ENCODE measurements at places on chromosomes 6 and 20.

DNA sequence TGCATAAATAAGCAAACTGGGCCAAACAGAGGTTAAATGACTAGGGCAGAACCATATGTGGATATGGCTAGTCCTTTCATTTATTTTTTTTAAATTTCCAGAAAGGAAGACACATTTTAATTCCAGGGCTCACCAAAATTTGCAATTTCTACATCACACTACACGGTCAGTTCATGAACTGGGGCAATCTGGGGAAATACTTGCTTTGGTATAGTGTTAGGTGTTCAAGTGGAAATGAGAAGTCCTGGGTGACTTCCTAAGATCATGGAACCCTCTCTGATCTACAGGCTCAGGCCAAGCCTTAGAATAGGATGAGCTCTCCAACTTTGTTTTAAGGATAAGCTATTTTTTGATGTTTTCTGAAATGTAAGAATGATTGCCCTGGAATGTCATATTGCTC lies 128.6 kb upstream of the SPACA1 start:
- no peaks in the 10 kb centered on the region for H3K4me1 ChIP-seq
- no peak for DNase-seq
- no peaks in the 10 kb centered on the region for H3K27me3 ChIP-seq

GRCh38 chr6:125046107-125046925 lies 84.1 kb downstream of the RNF217 start:
- H3K27ac ChIP-seq, result no peak overlapping the region
- H3K4me1 ChIP-seq, result no peaks in the 10 kb centered on the region
- no peaks in the 10 kb centered on the region for H3K36me3 ChIP-seq
- no peaks in the 10 kb centered on the region for H3K27me3 ChIP-seq
- DNase-seq, result no peak
- no peak overlapping the region for H3K4me3 ChIP-seq

DNA sequence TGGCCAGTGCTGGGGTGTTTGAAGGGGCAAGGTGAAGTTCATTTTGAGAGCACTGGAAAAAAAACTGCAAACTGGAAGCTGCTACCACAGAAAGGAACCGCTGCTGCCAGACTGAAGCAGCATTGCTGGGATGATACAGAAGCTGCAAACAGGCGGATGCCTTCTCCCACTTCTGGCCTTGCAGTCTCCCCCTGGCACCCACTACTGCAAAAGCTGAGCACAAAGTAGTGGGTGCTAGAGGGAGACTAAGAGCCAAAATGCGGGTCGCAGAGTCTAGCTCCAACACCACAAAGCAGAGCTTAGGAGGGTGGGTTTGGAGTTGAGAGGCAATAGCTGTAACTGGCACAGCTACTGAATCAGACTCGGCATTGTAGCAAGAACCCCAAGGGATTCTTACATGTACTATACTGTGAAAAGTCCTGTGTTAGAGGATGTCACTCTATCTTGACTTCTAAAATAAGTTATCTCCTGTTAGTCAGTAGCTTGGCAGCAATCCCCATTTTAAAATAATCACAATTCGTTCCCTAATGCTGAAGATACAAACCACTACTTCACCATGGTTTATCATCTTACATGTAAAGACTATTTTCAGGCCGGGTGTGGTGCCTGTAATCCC lies 44.0 kb upstream of the COL21A1 start:
- no peaks in the 10 kb centered on the region for H3K27me3 ChIP-seq
- H3K36me3 ChIP-seq, result no peaks in the 10 kb centered on the region
- no peaks in the 10 kb centered on the region for H3K4me1 ChIP-seq
- no peak for DNase-seq
- no peak overlapping the region for H3K27ac ChIP-seq
- H3K4me3 ChIP-seq, result no peak overlapping the region

DNA sequence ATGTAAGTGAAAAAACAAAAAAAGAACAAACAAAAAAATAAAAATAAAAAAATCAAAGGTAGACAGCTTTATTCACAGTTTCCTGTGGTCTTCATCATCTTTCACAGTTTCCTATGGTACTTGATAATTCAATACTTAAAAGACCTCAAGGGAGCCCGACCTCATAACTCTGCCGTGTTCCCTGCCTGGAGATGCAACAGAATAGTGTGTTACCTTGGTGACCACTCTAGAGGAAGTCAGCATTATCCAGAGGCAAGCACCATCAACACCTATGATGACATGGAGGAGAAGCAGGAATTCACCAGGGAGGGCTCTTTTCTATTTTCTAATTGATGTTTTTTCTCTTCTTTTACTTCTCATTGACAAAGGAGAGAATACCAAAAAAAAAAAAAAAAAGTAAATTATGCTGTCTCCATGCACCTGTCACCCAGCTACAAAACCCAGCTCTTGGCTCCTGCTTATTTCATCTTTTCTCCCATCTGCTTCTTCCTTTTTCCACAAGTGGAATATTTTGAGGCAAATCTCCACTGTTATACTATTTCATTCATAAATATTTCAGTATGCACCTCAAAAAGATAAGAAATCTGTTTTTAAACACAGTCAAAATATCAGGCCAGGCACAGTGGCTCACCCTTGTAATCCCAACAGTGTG lies 95.8 kb upstream of the STXBP5 start:
- no peaks in the 10 kb centered on the region for H3K27me3 ChIP-seq
- DNase-seq, result no peak
- no peaks in the 10 kb centered on the region for H3K36me3 ChIP-seq
- H3K4me3 ChIP-seq, result no peak overlapping the region
- H3K27ac ChIP-seq, result no peak overlapping the region

GRCh38 chr6:79277109-79277508 lies 42.6 kb upstream of the HMGN3 start:
- no peak overlapping the region for H3K4me3 ChIP-seq
- no peaks in the 10 kb centered on the region for H3K4me1 ChIP-seq
- H3K27me3 ChIP-seq, result no peaks in the 10 kb centered on the region
- no peak overlapping the region for H3K27ac ChIP-seq
- no peaks in the 10 kb centered on the region for H3K36me3 ChIP-seq

GRCh38 chr6:35449287-35449881 lies 2.8 kb upstream of the FANCE start:
- no peaks in the 10 kb centered on the region for H3K36me3 ChIP-seq
- DNase-seq, result no peak
- H3K4me3 ChIP-seq, result no peak overlapping the region

- H3K27me3 ChIP-seq, result no peaks in the 10 kb centered on the region
- no peaks in the 10 kb centered on the region for H3K4me1 ChIP-seq
- DNase-seq, result no peak
- no peak overlapping the region for H3K27ac ChIP-seq
- H3K36me3 ChIP-seq, result no peaks in the 10 kb centered on the region
- no peak overlapping the region for H3K4me3 ChIP-seq
Observed at GRCh38 chr6:40535819-40536380, 51.3 kb downstream of the LRFN2 start.

- peaks cover 2% of the 10 kb centered on the region for H3K36me3 ChIP-seq
- peaks cover 8% of the 10 kb centered on the region for H3K4me1 ChIP-seq
- H3K4me3 ChIP-seq, result no peak overlapping the region
- no peak overlapping the region for H3K27ac ChIP-seq
Observed at GRCh38 chr6:42314571-42315258, 97.1 kb upstream of the MRPS10 start.

- no peak for DNase-seq
- H3K4me1 ChIP-seq, result no peaks in the 10 kb centered on the region
- H3K27me3 ChIP-seq, result peaks cover 19% of the 10 kb centered on the region
- H3K27ac ChIP-seq, result no peak overlapping the region
- no peaks in the 10 kb centered on the region for H3K36me3 ChIP-seq
- no peak overlapping the region for H3K4me3 ChIP-seq
Observed at GRCh38 chr20:44807684-44808056, 2.7 kb downstream of the RIMS4 start.

DNA sequence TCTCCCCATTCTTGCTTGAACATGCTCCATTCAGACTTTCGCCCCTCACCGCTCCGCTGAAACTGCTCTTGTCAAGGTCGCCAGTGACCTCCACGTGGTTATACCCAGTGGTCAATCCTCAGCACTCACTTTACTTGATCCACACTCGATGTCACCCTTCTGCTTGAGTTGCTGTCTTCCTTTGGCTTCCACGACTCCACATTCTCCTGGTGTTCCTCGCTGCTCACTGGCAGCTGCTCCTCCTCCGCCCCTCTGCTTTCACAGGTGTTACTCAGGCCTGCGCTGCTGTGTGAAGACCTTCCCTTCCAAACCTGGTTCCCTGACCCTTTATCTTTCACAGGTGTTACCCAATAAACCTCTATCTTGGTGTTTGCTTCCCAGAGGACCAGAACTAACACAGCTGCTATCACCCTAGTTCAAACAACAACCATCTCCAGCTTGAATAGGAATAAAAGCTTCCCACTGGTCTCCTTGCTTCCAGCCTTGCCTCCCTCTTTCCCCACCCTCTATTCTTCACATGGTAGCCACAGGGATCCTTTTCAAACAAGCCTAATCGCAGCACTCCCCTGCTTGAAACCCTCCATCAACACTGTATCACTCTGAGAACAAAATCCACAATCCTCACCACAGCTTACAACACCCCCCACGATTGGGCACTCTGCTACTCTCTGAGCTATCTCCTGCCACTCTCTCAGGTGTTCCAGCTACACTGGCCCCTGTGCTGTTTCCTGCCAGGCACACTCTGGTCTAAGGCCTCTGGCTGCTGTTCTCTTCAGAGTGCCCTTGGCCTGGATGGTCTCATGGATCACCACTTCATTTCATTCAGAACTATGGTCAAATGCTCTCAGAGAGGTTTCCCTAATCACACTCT lies 10.7 kb downstream of the PPIL1 start:
- H3K4me1 ChIP-seq, result peaks cover under 1% of the 10 kb centered on the region
- no peak overlapping the region for H3K27ac ChIP-seq
- peaks cover 65% of the 10 kb centered on the region for H3K36me3 ChIP-seq
- no peak for DNase-seq
- H3K4me3 ChIP-seq, result no peak overlapping the region

DNA sequence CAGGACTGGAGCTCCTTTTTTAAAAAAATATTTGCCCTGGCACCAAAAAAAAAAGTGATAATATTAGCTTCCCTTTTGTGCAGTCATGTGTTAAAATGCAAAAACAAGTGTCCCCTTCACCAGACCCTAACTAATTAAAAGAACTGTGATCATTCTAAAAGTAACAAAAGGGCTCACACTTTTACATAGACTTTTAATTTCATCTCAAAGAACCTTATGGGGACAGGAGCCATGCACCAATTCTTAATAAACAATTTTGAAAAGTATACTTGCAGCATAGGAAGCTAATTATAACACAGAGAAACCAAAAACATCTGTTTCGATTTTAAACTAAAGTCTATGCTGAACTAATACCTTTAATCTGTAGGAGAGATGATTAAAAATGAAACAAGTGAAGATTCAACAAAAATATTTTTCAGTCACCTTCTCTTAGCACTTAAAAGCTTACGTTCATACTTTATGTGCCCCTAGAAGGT lies 17.3 kb downstream of the STX7 start:
- no peak overlapping the region for H3K27ac ChIP-seq
- H3K4me1 ChIP-seq, result peaks cover 6% of the 10 kb centered on the region
- peaks cover 21% of the 10 kb centered on the region for H3K36me3 ChIP-seq
- DNase-seq, result no peak
- no peaks in the 10 kb centered on the region for H3K27me3 ChIP-seq

- H3K4me3 ChIP-seq, result no peak overlapping the region
- H3K36me3 ChIP-seq, result no peaks in the 10 kb centered on the region
- H3K27me3 ChIP-seq, result no peaks in the 10 kb centered on the region
- no peak overlapping the region for H3K27ac ChIP-seq
- no peaks in the 10 kb centered on the region for H3K4me1 ChIP-seq
Observed at GRCh38 chr6:112031960-112032359, 21.9 kb upstream of the CCN6 start.

- peaks cover 4% of the 10 kb centered on the region for H3K36me3 ChIP-seq
- no peaks in the 10 kb centered on the region for H3K27me3 ChIP-seq
- DNase-seq, result no peak
- no peaks in the 10 kb centered on the region for H3K4me1 ChIP-seq
- H3K4me3 ChIP-seq, result no peak overlapping the region
- no peak overlapping the region for H3K27ac ChIP-seq
Observed at GRCh38 chr6:317060-317447, 24.8 kb downstream of the DUSP22 start.

- no peaks in the 10 kb centered on the region for H3K27me3 ChIP-seq
- no peaks in the 10 kb centered on the region for H3K4me1 ChIP-seq
- no peak for DNase-seq
- no peak overlapping the region for H3K4me3 ChIP-seq
- H3K36me3 ChIP-seq, result peaks cover 17% of the 10 kb centered on the region
Observed at GRCh38 chr6:110542311-110543024, 66.1 kb upstream of the SLC22A16 start.

- H3K36me3 ChIP-seq, result no peaks in the 10 kb centered on the region
- DNase-seq, result peak; percentile 78
Observed at GRCh38 chr6:44342489-44342888, at the start of gene SPATS1. SPATS1 (plus strand) TSS chr6:44342650; CDS start chr6:44343096, 446 bp downstream.

DNA sequence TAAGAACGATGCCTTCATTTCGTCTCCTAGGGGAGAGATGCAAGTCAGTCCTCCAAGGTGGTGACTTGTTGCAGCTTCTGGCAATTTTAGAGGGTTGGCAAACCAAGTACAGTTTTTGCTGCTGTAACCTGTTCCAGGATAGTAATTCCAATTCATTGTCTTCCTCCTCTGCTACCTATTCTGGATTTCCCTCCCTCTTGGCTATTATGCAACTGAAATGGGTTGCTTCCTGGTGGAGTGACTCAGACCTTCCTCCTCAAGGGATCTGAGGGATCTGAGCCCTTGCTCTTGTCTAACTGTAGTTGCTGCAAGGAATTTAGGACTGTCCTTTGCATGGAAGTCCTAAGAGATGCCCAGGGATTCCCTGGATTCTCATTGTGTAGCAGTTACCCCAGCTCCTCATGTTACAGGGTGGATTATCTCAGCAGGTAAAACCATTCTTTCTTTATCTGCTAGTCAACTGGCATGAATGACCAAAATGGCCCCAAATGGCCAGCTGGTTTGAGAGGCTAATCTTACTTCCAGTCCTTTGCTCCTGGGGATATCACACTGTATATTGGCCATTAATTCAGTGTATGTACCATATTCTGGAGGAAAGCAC lies 17.6 kb upstream of the ELMO2 start:
- no peak overlapping the region for H3K4me3 ChIP-seq
- no peaks in the 10 kb centered on the region for H3K36me3 ChIP-seq

- no peaks in the 10 kb centered on the region for H3K4me1 ChIP-seq
- DNase-seq, result no peak
- H3K27ac ChIP-seq, result no peak overlapping the region
- no peaks in the 10 kb centered on the region for H3K36me3 ChIP-seq
Observed at GRCh38 chr20:24106150-24106800, 117.7 kb upstream of the GGTLC1 start.

DNA sequence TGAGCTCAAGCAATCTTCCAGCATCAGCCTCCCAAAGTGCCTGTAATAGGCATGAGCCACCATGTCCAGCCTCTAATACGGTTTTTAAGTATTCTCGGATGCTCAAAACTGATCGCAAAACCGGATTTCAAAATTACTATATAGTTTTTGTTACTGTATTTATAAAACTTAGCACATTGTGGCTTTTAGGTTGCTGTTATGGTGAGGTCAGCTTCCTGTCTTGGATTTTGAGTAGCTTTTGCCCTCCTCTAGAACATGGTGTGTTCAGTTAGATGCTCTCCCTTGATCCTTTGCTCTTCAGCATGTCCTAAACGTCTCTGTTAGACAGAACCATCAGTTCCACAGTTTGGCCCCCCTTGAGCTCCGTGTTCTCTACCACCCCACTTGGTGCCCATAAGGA lies 96.2 kb downstream of the RPP40 start:
- peaks cover 20% of the 10 kb centered on the region for H3K36me3 ChIP-seq
- H3K27me3 ChIP-seq, result no peaks in the 10 kb centered on the region
- H3K4me3 ChIP-seq, result no peak overlapping the region
- no peak overlapping the region for H3K27ac ChIP-seq

GRCh38 chr20:10631126-10631525 lies 42.7 kb downstream of the JAG1 start:
- H3K4me3 ChIP-seq, result no peak overlapping the region
- H3K36me3 ChIP-seq, result no peaks in the 10 kb centered on the region
- no peak overlapping the region for H3K27ac ChIP-seq
- H3K4me1 ChIP-seq, result peaks cover 13% of the 10 kb centered on the region

- H3K4me1 ChIP-seq, result no peaks in the 10 kb centered on the region
- no peaks in the 10 kb centered on the region for H3K27me3 ChIP-seq
- no peaks in the 10 kb centered on the region for H3K36me3 ChIP-seq
- no peak overlapping the region for H3K4me3 ChIP-seq
Observed at GRCh38 chr20:53141201-53142050, 169.3 kb downstream of the TSHZ2 start.

Data from H9 (cell line).